CD4-positive, alpha-beta T cell treated with Interferon gamma for 1 hour (primary cell): ENCODE measurements at places on chromosomes 5 and 9.

- DNase-seq: no peak
Observed at GRCh38 chr9:84212246-84212645, 128.3 kb downstream of the SLC28A3 start.

GRCh38 chr5:170923910-170924620, 62.2 kb downstream of the RANBP17 start:
- DNase-seq: no peak

- DNase-seq: no peak
Observed at GRCh38 chr5:142466195-142466971, 141.6 kb upstream of the SPRY4 start.

GRCh38 chr5:62317810-62318209, 11.8 kb downstream of the KIF2A start:
- no peak for DNase-seq

GRCh38 chr9:81573415-81574321, 115.7 kb downstream of the TLE1 start:
- DNase-seq: no peak

GRCh38 chr5:138352722-138353559, 456 bp downstream of the KDM3B start:
- DNase-seq: peak; percentile 72

GRCh38 chr5:143350751-143351602, 52.5 kb downstream of the NR3C1 start:
- DNase-seq: no peak

GRCh38 chr9:81108821-81109220, 580.5 kb downstream of the TLE1 start:
- DNase-seq: no peak

DNA sequence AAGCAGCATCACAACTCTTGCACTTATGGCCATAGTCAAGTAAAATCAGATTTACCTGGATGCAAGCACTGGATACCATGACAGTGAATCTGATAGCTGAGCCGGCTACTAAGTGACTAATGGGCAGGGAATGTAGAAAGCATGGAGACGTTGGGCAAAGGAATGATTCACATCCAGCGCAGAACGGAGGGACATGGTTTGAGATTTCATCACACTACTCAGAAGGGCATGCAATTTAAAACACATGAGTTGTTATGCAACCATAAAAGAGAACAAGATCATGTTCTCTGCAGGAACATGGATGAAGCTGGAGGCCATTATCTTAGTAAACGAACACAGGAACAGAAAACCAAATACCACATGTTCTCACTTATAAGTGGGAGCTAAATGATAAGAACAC, 169.1 kb upstream of the PIK3R1 start:
- peak; percentile 33 for DNase-seq

GRCh38 chr5:56170557-56170956, 62.6 kb downstream of the ANKRD55 start:
- no peak for DNase-seq

GRCh38 chr5:111930449-111930848, 173.5 kb upstream of the NREP start:
- no peak for DNase-seq

- no peak for DNase-seq
Observed at GRCh38 chr5:55773057-55773456, 35.2 kb downstream of the DDX4 start.

GRCh38 chr5:114018186-114018585, 343.7 kb upstream of the KCNN2 start:
- no peak for DNase-seq

- no peak for DNase-seq
Observed at GRCh38 chr5:163649514-163649913, 144.1 kb downstream of the MAT2B start.

DNA sequence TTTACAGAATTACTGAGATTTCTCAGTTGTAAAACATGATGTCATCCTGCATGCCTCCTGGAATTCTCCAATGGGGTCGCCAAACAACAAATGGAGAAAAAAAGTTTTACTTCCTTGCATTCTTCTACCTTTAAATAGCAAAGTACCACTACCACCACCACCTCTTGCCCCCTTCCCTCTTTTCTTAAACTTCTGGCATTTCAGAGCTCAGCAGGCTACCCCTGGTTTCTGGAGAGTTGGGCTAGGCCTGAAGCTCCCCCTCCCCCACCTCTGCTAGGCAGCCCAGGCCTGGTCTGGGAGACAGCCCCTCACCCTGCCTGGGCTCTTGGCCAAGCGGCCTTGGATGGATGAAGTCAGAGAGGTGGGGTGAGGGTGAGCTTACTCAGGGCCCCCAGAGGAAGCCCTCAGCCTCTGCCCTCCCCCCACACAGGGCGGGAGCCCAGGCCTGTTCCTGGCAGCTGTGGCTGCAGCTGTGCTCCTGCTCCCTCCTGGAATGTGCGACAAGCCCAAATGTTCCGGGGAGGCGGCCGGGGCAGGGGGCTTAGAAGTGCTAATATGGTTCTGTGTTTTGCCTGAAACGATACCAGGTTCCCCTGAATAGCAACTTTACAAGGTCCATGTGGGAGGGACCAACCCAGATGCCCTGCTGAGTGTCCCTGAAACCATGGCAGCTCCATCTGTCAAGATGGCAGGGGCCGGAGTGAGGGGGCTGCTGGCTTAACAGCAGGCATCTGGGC, 6.0 kb upstream of the CCIN start:
- no peak for DNase-seq

DNA sequence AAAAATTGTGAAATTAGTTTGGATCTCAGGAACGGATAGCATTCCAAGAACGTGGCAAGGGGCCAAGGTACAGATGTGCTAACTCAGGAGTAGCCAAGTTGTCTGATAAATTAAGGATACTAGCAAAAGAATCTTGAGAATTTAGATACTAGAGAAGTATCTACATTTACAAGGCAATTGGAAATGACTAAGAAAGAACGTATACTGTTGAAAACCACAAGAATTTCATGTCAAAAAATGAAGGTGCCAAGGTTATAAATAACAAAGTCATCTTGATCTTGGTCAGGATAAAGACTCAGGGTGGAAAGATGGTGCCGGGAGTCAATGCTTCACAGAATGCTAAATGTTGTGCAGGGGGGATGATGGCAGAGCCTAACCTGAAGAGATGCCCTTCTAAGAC, 19.2 kb downstream of the CAPSL start:
- DNase-seq: no peak

GRCh38 chr9:34589636-34590380, at the start of gene CNTFR:
Gene CNTFR (minus strand): TSS chr9:34589724. CDS start chr9:34568981, 20,743 bp downstream.
- DNase-seq: no peak

DNA sequence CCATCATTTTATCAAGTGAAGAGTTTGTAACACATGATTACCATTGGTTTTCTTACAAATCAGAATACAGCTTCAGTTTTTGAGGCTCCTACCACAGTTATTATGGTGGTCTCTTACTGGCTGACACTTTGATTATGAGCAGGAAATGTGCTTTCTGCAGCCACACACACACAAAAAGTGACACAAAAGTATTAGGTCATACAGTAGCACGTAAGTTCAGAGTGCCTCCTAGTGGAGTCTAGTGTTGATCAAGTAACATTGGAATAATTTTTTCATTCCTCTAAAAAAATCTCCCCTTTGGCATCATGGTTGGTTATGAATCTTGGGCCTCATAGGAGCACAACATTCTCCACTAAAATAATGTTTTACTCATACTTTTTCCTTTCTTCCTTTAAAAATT, 37.6 kb downstream of the PAM start:
- DNase-seq: no peak

GRCh38 chr9:89496645-89497256, 1.2 kb downstream of the SEMA4D start:
- DNase-seq: no peak

DNA sequence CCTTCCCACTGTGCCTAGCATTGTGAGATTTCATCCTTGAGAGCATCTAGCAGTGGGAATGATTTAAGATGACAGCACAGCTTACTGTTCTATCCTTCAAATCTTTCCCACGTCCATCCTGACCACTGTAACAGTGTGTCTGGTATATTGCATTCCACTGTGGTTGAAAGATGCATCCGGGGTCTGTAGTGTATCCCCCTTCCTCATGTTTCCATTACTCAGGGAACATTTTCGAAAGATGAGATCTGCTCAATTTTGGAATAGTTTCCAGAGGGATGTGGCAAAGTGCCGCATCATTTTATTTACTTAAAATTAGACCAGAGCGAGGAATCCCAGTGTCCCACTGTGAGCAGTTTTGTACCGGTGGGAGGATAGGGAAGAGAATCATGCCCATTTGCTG, 407.1 kb upstream of the PAPPA start:
- no peak for DNase-seq

DNA sequence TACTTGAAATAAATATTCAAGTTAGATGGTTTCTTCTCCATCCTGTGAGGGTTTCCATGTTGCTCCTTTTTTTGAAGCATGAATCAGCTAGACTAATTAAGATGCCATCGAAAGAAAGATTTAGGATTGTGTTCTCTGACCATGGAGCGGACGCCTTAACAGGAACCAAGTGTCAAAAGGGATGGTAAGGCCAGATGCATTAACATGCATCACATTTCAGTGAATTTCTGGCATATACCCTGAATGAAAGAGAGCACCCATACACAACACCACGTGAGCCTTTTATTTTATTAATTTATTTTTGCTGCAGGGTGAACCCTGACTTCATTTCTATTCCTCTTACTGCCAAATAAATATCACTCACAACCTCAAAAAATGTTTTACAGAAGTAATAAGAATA, 1045.3 kb upstream of the ARRDC3 start:
- DNase-seq: no peak

GRCh38 chr5:58012102-58012501, 447.8 kb downstream of the PLK2 start:
- no peak for DNase-seq

GRCh38 chr9:85212887-85213286, 528.9 kb downstream of the AGTPBP1 start:
- no peak for DNase-seq

DNA sequence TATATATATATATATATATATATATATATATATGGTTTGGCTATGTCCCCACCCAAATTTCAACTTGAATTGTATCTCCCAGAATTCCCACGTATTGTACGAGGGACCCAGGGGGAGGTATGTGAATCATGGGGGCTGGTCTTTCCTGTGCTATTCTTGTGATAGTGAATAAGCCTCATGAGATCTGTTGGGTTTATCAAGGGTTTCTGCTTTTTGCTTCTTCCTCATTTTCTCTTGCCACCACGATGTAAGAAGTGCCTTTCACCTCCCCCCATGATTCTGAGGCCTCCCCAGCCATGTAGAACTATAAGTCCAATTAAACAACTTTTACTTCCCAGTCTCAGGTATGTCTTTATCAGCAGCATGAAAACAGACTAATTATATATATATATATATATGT, 52.3 kb upstream of the ADAMTS2 start:
- no peak for DNase-seq

DNA sequence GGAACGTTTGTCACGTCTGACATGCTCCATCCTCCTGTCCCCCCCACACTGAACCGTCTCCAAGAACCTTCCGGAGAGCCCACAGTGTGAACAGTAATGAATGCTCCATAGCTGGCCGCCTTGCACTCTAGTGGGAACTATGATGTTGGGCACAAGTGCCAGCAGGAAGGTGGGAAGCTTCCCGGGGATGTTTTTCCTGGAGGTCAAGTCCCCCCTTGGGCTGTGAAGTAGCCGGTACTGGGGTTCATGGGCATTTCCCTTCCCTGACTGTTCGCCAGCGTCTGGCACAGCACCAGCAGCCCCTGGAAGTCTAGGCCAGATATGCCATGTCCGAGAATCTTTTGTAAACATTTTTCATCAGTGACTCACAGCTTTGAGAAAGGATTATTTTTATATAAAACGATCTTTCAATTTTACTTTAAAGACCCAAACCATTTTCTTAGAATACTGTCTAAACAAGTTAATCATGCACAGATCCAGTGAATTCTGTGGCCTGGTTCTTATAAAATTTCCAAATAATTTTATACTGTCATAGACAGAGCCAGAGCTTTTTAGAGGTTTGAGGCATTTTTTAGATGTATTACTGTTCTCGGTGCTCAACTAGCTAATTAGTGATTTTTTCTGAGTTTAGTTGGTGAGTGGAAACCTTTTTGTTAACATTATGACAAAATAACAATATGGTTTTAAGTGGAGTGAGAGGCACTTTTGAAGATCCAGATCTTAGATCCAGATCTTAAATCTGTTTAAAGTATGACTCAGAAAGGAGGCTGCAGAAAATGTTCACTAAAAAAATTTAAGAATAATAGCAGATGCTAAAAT, 11.6 kb downstream of the ABL1 start:
- DNase-seq: no peak

DNA sequence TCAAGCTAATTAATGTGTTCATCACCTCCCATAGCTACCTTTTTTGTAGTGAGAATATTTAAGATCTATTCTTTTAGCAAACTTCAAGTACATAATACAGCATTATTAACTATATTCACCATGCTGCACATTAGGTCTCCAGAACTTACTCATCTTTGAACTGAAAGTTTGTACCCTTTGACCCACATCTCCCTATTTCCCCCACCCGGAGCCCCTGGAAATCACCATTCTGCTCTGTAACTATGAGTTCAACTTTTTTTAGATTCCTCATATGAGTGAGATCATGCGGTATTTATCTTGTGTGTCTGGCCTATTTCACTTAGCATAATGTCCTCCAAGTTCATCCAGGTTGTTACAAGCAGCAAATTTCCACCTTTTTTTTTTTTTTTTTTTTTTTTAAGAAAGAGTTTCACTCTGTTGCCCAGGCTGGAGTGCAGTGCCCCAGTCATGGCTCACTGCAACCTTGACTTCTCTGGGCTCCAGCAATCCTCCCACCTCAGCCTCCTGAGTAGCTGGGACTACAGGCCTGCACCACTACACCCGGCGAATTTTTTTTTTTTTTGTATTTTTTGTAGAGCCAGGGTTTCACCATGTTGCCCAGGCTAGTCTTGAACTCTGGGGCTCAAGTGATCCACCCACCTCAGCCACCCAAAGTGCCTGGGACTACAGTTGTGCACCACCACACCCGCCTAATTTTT, 100.4 kb upstream of the SAP30L start:
- DNase-seq: no peak

- peak; percentile 39 for DNase-seq
Observed at GRCh38 chr9:68643901-68644809, 60.9 kb upstream of the PIP5K1B start.

DNA sequence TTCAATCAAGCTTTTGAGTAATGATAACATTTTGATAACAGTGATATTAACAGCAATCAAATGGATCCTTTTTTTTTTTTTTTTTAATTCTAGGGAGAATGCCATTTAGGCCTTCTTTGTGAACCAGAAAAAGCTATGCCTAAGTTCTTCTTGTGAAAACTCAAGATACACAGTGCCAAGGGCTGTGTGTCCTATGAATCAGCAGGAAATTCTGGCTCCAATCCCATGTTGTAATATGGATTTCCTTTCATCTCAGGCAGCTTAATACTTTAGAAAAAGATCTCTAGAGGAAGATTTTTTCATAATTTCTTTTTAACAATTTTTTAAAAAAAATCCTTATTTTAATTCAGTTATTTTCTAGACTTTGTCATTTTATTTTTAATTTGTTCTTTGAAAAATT, 96.1 kb downstream of the NUDT12 start:
- DNase-seq: no peak
